ENCODE measurements at places on chromosomes 12 and 14.
A peak's percentile ranks its signal among the peaks of the same experiment; 100 is the strongest.

DNA sequence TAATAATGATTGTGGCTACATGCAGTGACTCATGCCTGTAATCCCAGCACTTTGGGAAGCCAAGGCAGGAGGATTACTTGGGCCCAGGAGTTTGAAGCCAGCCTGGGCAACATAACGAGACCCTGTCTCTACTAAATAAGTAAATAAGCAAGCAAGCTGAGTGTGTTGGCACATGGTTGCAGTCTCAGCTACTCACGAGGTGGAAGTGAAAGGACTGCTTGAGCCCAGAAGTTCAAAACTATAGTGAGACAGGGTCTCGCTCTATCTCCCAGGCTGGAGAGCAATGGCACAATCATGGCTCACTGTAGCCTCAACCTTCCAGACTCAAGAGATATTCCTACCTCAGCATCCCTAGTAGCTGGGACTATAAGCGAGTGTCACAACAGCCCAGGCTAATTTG is 64.7 kb downstream of the RPS6KA5 start:
- no peak for DNase-seq

DNA sequence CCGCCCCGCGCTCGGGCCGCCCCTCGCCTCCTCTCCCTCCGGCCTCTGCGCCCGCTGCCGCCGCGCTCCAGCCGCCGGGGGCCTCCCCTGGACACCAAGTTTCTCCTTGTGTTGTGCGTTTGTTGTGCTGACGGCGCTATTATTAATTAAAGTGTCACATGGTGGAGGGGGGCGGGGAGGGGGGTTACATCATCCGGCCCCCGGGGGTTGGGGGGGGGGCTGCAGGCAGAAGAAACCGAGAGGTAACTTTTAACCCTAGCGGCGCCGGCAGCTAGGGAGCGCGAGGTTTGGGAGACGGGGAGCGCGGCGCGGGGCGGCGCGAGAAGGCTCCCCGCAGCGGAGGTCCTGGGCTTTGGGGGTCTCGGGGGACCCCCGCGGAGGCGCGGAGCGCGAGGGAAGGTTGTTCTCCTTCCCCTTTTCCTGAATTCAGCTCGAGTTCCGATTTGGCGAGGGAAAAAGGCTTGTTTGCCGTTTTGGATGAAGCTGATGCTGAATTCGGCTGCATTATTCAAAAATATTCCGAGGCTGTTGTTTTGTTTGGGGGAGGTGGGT is at the start of gene HRK:
HRK (minus strand) TSS at position 117 of the 552 bp plus-strand sequence. CDS start 134 bp downstream, outside the sequence.
- no peak for DNase-seq

DNA sequence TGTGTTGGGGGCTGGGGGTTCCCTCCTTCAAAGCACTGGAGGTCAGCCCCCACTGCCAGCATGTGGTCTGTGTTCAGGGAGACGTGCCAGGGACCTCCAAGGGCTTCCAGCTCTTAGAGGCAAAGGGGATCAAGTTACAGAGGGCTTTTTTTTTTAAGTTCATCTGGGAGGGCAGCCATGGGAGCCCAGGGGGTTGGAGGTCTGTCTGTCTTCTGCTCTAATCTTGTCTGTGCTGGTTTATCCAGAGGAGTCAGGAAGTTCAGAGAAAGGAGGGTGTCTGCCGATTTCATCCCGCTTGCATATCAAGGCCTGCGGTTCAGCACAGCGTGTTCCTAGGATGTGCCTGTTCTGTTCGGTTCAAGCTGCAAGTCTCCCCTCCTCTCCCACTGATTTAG is 72.2 kb downstream of the TMEM132C start:
- no peak for DNase-seq

GRCh38 chr12:72432037-72432604 is 160.0 kb downstream of the TRHDE start:
- no peak for DNase-seq

GRCh38 chr12:64736771-64737170 is 22.4 kb downstream of the GNS start:
- no peak for DNase-seq

DNA sequence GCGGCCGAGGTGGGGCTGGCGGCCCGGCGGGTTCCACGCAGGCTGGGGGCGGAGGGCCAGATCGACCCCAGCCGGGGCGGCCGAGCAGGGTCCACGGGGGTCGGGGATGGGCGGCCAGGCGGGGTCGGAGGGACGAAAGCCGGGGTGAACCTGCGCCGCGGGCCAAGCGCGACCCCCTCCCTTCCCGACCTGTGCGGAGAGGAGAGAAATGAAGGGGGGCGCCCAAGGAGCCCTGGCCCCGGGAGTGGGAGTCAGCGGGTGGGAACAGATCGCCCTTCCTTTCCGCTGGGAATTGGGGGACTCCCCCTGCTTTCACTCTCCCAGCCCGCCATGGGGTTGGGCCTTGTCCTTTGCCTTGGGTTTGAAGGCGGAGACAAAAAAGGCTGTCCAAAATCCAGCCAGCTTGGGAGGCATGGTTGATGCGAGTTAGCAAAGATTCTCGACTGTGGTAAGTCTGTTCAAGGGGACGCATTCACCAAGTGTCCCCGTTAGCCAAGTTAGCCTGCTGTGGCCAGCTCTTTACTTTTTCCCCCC is 559 bp upstream of the CKAP4 start:
- DNase-seq, result peak; percentile 70

- peak; percentile 79 for DNase-seq
These were observed 15.5 kb downstream of the MANSC1 start for GRCh38 chr12:12334367-12335040.

DNA sequence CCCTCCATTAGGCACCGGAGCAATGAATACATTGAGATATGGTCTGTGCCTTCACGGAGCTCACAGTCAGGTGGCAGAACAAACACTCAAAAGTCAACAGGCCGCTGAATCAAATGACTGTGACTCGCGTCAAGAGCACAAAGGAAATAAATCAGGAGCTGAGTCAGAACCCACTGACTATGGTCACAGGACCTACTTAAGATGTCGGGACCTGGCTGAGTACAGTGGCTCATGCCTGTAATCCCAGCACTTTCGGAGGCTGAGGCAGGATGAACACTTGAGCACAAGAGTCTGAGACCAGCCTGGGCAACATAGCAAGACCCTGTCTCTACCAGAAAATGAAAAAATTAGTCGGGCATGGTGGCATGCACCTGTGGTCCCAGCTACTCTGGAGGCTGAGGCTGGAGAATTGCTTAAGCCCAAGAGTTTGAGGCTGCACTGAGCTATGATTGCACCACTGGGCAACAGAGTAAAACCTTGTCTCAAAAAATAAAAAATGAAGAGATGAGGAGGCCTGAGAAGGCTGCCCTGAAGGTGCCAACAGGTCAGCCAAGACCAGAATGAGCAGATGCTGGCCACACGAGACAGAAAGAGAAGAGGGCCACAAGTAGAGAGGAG is 19.9 kb downstream of the TMEM233 start:
- no peak for DNase-seq

DNA sequence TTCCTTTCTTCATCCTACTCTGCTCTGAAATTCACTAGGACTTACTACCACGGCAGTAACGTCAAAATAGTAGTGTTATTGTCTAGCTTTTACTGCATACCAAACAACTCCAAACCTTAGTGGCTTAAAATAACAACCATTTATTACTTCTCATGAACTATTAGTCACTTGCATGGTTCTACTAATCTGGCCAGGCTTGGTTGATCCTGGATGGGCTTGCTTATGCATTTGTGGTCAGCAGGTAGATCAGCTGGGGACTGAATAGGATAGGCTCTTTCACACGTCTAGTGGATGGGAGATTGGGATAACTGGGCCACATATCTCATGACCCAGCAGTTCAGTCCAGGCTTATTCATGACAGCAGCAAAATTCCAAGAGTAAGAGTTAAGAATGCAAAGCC is 9.4 kb upstream of the SLC35F4 start:
- DNase-seq, result no peak

GRCh38 chr12:92503029-92503931 is 199.5 kb upstream of the PLEKHG7 start:
- no peak for DNase-seq

DNA sequence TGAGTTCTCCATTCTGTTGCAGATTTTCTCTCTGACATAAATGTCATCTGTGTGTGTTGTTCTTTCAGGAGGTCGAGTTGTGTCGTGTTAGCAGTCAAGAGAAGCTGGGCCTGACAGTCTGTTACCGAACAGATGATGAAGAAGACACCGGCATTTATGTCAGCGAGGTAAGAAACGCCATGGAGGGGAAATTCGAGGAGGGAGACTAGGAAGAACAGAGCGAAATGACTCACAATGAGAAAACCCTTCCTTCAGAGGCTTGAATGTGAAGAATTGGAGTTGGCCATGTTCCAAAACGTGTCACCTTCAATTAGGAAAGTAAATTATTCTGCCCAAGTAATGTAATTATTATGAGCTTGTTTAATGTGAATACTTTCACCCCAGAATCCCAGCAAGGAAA is 364.5 kb downstream of the PDZRN4 start:
- no peak for DNase-seq

DNA sequence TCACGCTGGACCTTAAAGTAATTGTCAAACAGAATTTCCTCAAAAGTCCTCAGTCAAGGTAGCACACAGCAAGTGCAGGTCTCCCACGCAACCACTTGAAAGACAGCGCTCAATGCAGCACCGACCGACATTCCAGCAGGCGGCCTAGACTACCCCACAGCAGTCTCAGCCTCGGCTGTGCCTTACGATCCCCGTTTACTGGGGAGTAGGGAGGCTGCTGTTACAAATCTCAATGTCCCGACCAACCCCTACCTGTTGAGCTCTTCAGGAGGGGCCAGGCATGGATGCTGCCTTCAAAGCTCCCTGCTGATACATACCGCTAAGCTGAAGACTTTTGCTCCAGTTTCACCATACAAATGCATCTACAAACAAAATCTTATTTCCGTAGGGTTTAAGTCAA is 21.8 kb downstream of the VPS37B start:
- DNase-seq, result peak; percentile 1

- DNase-seq, result no peak
These were observed 24.2 kb upstream of the RNASE3 start for GRCh38 chr14:20866963-20867362.

DNA sequence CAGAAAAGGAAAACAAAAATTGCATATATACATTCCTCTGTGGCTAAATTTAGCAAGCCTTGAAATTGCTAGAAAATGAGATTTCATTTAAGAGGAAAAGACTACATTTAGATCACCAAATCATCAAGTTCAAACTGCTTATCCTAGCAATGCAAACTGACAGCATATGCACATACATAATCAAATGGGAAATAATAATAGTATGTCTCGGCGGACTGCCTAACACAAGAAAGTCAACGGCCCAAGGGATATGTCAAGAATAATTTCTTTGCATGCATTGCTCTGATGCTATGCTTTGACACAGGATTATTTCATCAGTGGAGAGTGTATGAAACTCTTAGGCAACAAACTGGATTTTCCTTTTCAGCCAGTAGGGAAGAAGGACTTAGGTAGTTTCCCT is 107.9 kb downstream of the KCNC2 start:
- DNase-seq, result no peak

DNA sequence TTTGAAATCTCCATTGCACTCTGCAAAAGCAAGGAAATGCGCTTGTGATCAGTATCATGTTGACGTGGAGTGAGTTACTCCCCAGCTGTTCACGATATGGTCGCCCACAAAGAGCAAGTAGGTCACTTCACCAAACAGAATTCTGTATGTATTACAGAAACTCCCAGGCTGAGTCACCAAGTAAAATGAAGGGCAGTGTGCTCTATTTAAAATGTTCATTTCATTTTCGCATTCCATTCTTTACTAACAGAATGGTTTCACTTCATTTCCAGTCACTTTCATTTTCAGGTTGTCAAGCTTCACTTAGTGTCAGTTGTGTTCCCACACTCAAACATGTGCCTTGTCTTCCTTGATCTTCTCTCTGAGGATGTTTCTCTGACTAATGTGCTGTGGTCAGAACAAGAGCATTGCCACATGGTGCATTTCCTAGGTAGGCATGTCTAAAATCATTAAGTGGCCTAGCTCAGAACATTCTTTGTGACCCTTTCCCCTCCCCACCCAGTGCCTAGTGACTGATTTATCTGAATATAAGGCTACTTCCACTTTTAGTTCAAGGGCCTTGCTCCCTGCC is 391.2 kb downstream of the RAD51B start:
- DNase-seq, result peak; percentile 73

GRCh38 chr12:107446476-107446875 is 239.1 kb upstream of the PWP1 start:
- DNase-seq, result no peak

DNA sequence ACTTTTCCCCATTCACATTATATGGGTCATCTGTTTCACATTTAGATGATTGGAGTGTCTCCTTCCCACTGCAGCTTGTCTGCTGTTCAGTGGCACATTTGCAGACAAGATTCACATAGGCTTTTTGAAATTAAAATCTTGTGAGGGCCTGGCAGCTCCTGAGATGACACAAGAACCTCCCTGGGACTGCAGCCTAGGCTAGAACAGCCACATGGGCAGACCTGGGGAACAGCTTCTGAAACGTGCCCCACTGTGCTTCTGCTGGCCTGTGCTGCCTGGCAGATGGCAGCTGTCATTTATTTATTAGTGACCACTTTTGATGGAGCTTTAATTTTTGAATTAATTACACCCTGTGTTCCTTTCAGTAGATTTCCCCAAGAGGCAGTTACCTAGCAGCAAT is 137.4 kb downstream of the GRIP1 start:
- no peak for DNase-seq

DNA sequence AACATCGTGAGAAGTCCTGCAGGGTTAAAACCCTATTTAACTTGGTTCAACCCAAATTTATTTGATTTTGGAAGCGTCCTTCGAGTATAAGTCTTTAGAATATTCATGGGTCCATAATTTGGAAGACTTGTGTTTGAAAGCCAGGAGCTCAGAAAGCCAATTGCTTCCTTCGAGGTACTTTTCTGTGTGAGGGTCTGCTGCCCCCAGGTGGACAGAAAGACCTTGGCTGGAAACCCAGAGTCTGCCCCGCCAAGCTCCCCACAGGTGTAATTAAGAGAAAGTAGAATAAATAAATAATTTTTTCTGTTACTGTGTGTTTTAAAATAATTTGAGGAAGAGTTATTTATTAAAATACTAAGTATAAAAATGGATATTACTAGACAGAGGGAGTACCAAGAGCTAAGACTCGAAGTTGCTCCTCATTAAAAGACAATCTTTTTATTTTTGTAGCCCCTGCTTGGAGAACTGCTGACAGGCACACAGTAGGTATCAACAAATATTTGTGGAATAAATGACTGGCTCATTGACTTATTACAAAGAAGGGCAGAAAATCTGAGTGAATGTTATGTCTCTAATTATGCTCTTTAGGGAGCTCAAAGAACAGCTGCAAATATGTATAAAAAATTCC is 105.8 kb downstream of the PAH start:
- DNase-seq, result no peak

DNA sequence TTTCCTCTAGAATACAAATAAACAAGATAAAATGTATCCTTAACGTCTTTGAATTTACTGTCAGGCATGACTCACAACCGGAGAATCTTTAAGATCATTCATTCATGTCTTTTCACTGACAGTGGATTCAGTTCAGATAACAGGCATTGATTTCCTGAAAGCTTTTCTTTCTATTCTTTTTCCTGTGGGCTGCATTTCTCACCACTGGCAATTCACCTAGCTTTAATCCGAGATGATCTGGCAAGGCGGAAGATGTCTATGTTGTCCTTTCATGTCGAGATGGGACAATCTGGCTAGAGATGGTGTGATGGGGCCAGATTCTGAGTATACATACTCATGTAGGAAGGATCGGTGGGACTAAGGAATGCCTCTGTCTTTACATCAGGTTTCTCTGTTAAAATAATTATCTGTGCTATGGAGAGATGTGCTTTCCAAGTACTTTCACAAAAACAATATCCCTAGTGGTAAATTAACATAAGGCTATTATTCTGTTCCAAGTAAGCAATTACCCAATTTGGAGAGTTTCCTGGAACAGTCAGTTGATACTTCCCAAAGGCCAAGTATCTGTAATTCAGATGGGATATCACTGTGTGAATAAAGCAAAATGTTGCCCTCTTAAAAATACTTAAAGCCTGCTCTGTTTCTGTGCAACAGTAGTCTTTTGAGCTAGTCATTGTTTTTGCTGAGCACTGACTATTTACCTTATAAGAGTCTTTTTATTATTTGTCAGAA is 17.8 kb downstream of the ACSS3 start:
- no peak for DNase-seq

All from AG20443 (cell line).